ENCODE measurements at places on chromosomes 3 and 15.

DNA sequence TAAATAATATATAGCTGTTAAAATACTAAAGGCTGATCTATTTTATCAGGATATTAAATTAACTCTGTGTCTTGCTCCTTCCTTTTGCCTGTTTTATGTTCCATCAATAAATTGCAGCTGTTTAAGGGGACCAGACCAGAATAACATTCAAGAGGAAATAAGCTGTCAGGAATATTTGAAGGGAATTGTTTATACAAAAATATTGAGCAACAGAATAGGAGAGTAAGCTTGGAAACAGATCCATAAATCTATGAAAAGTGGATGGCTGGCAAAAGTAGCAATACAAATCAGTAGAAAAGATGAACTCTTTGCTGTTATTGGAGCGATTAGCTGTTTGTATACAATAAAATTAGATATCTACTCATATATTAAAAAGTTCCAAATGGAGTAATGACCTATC, 36.2 kb upstream of the PLSCR2 start:
- no peak for DNase-seq

GRCh38 chr3:12746419-12746818, 12.6 kb downstream of the TMEM40 start:
- no peak for DNase-seq

DNA sequence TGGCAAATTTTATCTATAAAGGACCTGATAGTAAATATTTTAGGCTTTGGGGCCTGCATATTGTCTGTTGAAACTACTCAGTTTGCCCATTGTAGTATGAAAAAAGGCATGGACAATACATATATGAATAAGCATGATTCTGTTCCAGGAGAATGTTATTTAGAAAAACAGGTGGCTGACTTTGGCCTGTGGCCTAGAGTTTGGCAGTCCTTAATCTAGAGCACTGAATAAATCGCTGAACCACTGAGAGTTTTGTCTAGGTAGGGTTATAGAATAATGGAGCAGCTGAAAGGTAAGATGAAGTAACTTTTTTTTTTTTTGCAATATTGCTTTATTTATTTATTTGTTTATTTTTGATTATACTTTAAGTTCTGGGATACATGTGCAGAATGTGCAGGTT, 75.0 kb downstream of the LRRC49 start:
- no peak for DNase-seq

GRCh38 chr3:173886-174285, 22.7 kb upstream of the CHL1 start:
- no peak for DNase-seq

Measured in inflammatory macrophage (primary cell).